ENCODE measurements at places on chromosomes 2 and 18.

- DNase-seq: no peak
Observed at GRCh38 chr2:239164335-239164871, 236.4 kb downstream of the HDAC4 start.

DNA sequence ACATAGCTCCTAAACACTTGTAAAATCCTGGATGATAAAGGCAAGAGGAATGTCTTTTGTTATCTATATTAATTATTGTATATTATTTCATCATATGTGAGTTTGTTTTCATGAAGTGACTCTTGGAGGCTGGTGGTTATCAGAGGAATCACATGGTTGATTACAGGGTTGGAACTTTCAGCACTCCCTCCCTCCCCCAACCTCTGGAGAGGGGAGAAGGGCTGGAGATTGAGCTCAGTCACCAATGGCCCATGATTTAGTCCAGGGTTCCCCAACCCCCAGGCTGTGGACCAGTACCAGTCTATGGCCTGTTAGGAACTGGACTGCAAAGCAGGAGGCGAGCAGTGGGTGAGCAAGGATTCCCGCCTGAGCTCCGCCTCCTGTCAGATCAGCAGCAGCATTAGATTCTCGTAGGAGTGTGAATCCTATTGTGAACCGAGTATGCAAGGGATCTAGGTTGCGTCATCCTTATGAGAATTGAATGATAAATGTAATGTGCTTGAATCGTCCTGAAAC lies 37.7 kb downstream of the FBXO48 start:
- no peak for DNase-seq

- DNase-seq: no peak
Observed at GRCh38 chr18:75267643-75268363, 57.2 kb downstream of the TSHZ1 start.

DNA sequence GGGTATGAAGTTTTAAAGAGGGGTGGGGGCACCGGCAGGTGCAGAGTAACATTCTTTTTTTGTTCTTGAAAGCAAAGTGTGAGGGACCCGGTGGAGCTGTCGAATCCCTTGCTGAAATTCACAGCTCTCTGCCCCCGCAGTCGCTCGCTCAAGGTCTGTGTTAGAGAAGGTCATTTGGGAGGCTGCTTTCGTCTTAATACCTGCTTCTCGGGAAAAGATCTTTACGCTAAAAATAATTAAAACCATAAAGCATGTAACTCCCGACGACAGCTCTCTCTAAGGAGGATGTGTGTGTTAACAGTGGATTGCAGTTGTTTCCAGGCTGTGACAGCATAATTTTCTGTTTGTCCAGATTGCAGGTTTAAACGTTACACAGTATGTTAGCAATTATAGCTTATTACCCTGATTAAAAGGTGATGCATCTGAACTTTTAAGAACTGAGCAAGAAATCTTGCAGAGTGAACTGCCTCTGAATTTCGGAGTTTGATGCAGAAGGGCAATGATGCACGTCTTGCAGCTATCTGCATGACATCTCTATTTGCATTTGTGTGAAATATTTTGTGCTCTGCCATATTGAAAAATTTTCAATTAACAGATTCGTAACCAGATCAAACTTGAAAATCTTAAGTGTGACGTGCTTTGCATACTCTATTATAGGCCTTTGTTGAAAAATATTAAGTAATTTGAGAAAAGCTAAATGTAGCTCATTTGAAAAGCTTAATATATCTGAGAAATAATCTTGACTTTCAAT lies 954 bp downstream of the RAPGEF4 start:
- no peak for DNase-seq

DNA sequence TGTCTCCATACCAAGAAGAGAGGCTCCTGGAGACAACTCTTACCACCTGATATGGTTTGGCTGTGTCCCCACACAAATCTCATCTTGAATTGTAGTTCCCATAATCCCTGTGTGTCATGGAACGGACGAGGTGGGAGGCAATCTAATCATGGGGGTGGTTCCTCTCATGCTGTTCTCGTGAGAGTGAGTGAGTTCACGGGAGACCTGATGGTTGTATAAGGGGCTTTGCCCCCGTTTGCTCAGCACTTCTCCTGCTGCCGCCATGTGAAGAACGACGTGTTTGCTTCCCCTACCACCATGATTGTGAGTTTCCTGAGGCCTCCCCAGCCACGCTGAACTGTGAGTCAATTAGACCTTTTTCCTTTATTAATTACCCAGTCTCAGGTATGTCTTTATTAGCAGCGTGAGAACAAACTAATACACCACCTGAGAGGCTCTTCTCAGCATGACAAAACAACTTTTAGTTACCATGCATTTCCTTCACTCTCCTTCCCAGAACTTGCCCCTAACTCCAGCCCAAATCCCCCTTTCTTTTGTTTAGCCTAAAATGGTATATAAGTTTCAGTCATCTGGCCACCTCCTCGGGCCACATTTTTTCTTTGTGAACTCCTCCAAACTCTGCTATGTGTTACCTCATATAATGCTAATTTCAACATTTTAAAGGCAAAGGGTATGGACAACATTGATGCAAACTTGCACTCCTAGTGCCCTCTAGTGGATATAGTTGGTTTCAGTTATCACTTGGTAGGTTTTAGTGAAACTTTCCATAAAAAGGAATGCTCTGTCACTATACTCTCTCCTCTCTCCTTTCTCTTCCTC lies 58.6 kb upstream of the SLC25A52 start:
- DNase-seq: peak; percentile 54
